ENCODE measurements at places on chromosomes 5 and 9.

DNA sequence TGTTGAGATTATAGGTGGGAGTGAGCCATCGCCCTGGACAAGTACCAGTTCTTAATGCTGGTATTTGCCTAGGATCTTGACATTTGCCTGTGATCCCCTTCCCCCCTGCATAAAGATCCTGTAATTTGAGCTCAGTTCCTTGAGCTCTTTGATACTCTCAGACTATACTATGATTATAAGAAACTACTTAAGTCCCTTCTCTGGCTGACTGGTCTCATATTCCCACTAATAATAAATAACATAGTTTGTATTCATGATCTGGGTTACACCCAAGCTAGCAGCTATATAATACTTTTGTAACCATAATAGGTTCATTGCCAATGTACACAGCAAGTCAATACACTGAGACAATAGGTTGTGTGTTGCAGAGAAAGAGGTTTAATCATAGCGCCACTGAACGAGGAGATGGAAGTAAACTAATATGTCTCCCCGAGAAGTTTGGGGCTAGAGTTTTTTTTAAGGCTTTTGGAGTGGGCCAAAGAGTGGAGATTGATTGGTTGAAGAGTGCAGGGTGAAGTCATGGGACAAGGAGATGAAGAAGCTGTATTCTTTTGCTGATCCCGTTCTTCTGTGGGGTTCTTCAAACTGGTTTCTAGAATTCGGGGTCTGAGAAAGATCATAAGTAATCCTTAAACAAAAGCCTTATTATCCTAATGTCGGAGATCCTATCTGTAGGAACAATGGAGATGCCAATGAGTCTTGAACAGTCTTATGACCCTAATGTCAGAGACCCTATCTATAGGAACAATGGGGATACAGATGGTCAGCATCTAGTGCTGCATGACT is 20.7 kb upstream of the SHOC1 start:
- H3K4me1 ChIP-seq: no peaks in the 10 kb centered on the region
- H3K4me3 ChIP-seq: no peak overlapping the region
- H3K27me3 ChIP-seq: no peaks in the 10 kb centered on the region
- H3K36me3 ChIP-seq: no peaks in the 10 kb centered on the region

- no peaks in the 10 kb centered on the region for H3K36me3 ChIP-seq
- no peak overlapping the region for H3K27ac ChIP-seq
- H3K4me3 ChIP-seq: no peak overlapping the region
Observed at GRCh38 chr9:37038302-37038942, 4.4 kb upstream of the PAX5 start.

GRCh38 chr5:135232958-135233357 is 166.1 kb downstream of the MACROH2A1 start:
- H3K36me3 ChIP-seq: no peaks in the 10 kb centered on the region
- H3K4me1 ChIP-seq: peaks cover 7% of the 10 kb centered on the region
- H3K4me3 ChIP-seq: no peak overlapping the region

DNA sequence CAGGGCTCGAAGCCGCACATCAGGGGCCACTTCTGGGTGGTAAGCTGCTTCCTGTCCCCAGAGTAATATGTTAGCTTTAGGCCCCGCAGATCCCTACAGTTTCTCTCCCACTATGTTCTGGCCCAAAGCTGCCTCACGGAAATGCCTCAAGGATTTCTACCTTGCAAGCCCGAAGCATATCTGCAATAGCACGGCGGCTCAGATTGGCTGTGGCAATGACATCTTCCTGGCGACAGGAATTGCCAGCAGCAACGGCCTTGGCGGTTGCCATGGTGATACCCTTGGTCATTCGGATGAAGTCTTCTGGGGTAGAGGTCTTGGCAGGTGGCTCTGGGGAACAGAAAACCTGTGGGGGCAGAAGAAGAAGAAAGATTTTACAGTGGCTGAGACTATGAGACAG is 10.3 kb upstream of the TPM2 start:
- no peaks in the 10 kb centered on the region for H3K27me3 ChIP-seq
- no peak overlapping the region for H3K27ac ChIP-seq
- peaks cover 71% of the 10 kb centered on the region for H3K36me3 ChIP-seq
- no peaks in the 10 kb centered on the region for H3K4me1 ChIP-seq

GRCh38 chr5:4361753-4362152 is 766.1 kb downstream of the IRX1 start:
- H3K4me3 ChIP-seq: no peak overlapping the region
- H3K27me3 ChIP-seq: no peaks in the 10 kb centered on the region
- no peaks in the 10 kb centered on the region for H3K36me3 ChIP-seq
- DNase-seq: no peak
- no peak overlapping the region for H3K27ac ChIP-seq

DNA sequence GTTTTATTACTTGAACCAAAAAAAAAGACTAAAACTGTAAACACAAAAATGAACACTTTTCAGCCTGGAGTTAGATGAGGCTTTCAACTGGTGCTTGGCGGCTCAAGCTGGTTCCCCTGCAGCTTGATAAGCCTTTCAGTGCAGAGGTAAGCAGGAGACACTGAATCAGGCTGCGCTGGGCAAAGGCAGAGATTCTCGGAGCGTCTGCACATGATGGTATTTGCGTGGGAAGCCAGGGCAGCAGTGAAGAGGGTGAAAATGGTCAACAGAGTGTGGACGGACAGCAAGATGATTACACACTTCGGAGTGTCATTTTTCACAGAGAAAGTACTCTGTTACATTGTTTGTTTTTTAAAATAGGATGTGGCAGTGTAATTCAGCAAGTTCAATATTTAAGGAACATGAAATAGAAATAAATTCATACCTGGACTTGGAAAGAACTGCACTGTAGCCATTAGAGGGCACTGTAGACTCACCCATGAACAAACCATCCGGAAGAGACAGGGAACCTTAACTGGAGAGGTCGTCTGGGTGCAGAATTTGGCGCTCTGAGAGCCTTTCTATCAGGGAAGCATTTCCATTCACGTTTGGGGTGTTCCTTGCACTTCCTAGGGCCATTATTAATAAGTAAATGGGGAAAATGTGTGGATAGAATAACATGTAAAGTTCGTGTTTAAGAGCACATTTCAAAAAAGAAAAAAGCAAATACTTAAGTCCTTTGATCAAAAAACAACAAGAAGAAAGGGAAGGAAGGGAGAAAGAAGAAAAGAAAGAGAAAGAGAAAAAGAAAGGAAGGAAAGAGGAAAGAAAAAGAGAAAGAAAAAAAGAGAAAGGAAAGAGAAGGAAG is 69.8 kb downstream of the ICE1 start:
- peaks cover 5% of the 10 kb centered on the region for H3K27me3 ChIP-seq
- H3K27ac ChIP-seq: no peak overlapping the region
- H3K4me1 ChIP-seq: no peaks in the 10 kb centered on the region
- peaks cover 5% of the 10 kb centered on the region for H3K36me3 ChIP-seq
- H3K4me3 ChIP-seq: no peak overlapping the region
- no peak for DNase-seq

DNA sequence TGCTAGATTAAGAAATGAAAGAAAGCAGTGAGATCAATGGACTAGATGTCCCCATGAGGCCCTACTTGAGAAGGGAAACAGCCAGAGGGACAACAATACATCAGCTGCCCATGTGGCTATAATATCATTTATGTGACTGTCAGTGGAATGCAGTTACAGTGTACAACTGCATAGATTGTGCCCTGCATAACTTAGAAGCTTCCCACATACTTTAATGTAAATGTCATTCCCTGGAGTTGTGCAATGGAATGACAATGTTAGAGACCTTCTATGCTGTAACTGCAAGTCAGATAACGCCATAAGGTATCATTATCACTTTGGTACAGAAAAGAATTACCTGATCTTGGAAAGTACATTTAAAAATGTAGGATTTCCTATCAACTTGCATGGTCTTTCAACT is 67.4 kb downstream of the FBN2 start:
- no peak overlapping the region for H3K27ac ChIP-seq
- peaks cover 2% of the 10 kb centered on the region for H3K36me3 ChIP-seq
- DNase-seq: no peak
- no peaks in the 10 kb centered on the region for H3K4me1 ChIP-seq

DNA sequence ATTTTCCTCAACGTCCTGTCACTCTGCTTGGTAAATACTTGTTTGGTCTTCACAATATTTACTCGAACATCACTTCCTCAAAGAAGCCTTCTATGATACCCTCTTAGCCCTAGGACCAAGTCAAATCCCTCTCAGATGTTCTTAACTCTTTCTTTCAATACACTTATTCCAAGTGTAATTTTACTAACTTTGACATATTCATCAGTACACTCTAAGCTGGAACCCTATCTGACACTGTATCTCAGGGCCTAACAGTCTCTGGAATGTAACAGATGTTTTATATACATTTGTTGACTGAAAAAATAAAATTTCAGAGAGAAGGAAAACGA is 19.6 kb downstream of the SIL1 start:
- H3K4me1 ChIP-seq: peaks cover 37% of the 10 kb centered on the region
- no peak overlapping the region for H3K27ac ChIP-seq
- no peaks in the 10 kb centered on the region for H3K36me3 ChIP-seq
- H3K4me3 ChIP-seq: no peak overlapping the region
- no peaks in the 10 kb centered on the region for H3K27me3 ChIP-seq

DNA sequence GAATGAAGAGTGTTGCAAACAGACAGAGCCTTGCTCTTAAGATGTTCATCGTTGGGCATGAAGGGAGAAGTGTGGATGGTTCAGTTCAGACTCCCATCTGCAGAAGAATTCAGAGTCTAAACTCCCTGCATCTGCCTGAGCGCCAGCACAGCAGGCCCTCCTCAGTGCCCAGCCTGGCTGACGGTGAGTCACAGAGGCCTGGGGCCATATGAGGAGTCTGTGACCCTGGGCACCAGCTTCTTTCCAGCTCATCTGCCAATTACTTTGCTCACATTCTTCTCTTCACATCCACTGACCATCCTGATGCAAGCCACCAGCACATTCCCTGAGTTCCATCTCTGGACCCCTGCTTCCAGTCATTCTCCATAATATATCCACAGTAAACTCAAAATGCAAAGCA is 401.1 kb upstream of the TRPC7 start:
- no peak overlapping the region for H3K4me3 ChIP-seq
- no peaks in the 10 kb centered on the region for H3K4me1 ChIP-seq
- no peaks in the 10 kb centered on the region for H3K36me3 ChIP-seq
- H3K27ac ChIP-seq: no peak overlapping the region

All from keratinocyte (primary cell).